NCI-H748 treated with DMSO at 0.1 percent for 48 hours (cell line): ENCODE measurements at places on chromosomes 6 and 20.

DNA sequence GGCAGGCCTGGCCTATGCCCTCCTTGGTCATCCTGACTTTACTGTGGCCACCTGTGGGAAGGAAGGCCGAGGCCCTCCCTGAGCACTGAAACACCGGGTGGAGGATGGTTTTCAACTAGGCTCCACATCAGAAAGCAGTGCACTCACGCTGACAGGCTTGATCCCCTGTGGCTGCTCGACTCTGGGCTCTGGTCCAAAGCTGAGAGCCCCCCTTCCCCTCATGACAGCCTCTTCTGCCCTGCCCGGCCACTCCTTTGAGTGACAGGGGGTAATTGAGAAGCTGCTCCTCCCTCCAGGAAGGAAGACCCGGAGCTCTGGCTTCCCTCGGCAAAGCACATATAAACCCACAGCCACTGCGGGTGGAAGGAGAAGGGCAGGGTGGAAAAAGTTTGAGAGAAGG lies 43.6 kb downstream of the MUC22 start:
- no peak for DNase-seq

GRCh38 chr6:51892750-51893149 lies 194.7 kb downstream of the PKHD1 start:
- DNase-seq, result no peak

- DNase-seq, result no peak
Measured at GRCh38 chr6:51617751-51618150, 469.7 kb downstream of the PKHD1 start.

GRCh38 chr20:54234991-54235390 lies 27.1 kb downstream of the PFDN4 start:
- DNase-seq, result no peak

DNA sequence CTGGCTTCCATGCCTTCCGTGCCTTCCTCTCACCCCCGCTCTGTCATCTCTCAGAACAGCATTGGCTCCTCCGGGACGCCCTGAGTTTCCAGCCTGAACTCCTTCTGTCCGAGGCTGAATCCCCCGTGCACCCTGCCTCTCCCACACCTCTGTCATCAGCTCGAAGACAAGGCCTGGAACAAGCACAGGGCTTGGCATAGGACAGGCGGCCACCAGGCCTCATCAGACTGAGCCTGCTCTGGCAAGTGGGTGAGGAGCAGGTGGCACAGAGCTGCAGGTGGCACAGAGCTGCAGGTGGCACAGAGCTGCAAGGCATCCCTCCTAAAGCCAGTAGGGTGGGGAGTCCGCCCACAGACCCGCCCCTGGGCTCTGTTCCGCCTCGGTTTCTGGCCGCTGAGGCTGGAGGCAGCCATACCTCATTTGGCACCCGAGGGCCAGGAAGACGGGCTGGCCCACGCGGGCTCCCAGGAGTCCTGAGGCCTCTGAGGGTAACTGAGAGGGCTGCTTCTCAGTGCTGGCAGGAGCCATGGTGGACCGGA lies 60.2 kb downstream of the EZR start:
- DNase-seq, result no peak

DNA sequence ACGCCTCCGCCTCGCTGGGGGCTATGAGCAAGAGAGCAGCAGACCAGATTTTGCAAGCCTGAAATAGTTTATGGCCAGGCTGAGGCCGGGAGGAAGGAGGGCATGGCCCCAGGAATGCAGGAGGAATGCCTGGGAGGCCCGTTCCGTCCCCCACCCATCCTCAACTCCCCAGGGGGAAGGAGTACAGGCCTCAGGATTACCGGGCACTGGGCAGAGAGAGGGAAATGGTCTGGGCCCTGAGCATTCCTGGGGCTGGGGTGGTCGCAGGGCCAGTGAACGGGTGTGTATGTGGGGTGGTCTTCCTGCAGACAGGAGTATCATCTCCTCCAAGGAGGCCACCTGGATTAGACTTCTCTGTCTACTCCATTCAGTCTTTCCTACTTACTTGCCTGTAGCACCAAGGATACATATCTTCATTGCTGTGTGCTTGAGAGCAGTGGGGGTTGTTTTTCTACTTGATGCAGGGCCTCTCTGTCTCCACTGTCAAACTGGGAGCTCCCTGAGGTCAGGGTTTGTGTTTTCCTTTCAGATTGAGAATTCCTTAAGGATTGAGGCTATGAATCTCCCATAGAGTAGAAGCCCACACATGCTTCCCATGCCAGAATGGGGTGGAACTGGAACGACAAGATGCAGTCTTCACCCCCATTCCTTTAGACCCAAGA lies 81.3 kb downstream of the VEGFA start:
- no peak for DNase-seq

DNA sequence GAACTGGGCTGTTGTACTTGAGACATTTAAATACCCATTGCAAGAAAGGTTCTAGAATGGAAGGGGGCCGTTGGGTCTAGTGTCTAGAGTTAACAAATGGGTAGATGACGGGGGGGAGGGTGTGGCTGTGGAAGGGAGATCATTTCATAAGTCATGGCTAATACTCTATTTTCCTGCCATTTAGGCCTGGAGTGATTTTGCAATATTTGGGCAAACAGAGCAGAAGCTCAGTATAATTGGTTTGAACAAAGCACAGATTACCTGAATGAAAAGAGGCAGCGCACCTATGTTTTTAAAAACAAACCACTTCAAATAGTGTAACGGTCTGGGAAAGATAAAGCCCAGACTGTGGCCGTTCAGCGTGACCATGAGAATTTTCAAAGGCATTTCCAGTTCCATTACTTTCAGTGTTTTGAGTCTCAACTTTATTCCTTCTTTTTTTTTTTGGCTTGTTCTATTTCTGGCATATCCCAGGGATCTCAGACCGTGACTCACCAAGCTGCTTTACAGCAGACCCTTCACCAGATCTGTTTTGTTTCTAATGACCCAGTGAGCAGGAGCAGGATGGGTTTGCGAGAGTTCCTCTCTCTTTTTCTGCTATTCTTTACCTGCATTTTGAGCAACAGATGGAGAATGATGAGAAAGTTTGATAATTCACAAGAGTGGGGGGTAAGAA lies 73.7 kb downstream of the LYRM2 start:
- peak; percentile 72 for DNase-seq

GRCh38 chr6:108166664-108167448 lies 1.0 kb downstream of the NR2E1 start:
- DNase-seq, result no peak

GRCh38 chr20:24108581-24108980 lies 120.0 kb upstream of the GGTLC1 start:
- DNase-seq, result no peak

GRCh38 chr6:88922775-88923548 lies 40.5 kb downstream of the RNGTT start:
- DNase-seq, result no peak

GRCh38 chr6:26377719-26378118 lies 5.2 kb upstream of the BTN2A2 start:
- DNase-seq, result no peak

DNA sequence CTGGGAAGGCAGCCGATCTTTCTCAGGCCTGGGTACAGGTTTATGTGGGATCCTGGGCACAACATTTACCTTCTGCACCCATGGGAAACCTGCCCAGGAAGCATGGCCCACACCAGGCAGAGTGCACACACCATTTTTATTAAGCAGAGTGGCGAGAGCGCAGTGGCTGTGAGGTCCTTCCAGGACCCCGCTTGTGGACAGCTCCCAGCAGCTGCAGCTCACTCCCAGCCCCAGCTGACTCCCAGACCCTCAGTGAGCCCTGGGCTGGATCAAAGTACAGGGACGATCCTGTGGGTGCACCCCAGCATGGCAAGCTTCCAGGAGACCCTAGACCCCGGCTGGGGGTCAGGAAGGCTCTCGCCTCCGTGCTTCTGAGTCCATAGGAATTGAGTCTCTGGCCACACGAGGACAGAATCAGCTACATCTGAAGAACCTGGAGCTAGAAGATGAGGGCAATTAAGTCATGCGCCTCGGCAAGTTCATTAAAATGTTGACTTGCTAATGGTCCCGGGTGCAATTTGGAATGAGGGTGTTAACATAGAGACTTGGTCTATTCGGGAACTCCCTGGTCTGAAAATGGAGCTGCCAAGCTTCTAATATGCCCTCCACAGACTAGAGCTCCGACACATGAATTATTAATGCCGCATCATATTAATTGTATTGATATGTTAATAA lies 65.4 kb upstream of the SLCO4A1 start:
- DNase-seq, result no peak

DNA sequence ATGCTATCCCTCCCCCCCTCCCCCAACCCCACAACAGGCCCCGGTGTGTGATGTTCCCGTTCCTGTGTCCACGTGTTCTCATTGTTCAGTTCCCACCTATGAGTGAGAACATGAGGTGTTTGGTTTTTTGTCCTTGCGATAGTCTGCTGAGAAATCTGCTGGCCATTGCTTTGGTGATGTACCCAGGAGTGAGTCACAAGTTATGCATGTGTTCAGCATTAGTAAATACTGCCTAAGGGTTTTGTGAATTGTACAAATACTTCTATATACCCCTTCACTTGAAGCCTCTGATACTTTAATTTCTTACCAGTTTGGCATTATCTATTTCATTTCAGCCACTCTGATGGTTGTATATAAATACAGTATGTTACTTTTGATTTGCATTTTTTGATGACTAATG lies 711.3 kb upstream of the GJE1 start:
- DNase-seq, result no peak

DNA sequence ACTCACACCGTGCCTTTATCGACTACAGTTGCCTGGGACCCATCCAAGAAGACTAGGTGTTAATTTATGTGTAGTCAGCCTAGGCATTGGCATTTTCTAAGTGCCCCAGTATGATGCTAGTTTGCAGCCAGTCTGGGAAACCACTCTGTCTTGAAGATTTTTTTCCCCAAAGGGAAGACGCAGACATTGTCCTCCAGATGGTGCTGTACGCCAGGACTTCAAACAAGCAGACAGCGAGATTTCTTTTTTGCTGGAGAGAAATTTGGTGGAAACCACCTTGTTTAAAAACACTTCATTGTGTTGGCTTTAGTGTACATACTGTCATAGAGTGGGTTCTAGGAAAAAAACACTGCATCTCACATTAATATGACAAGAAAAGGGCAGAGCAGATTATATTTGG lies 30.0 kb downstream of the ALDH5A1 start:
- peak; percentile 37 for DNase-seq

- DNase-seq, result no peak
Measured at GRCh38 chr20:48532028-48532427, 295.8 kb downstream of the PREX1 start.

DNA sequence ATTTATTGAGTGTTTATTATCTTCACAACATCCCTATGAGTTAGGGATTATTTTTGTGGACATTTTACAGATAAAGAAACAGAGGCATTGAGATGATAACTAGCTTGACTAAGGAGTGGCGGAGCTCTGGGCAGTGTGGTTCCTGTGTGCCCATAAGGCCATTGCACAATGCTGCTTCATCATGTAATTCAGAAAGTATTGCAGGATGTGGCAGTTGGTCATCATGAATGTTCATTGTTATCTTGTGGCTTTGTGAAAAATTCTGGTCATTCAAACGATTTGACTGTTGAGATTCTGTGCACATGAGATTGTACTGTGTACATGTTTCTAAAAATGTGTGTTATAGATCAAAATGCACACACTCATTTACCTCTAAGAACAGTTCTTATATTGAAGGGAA lies 150.8 kb downstream of the ESR1 start:
- DNase-seq, result no peak

DNA sequence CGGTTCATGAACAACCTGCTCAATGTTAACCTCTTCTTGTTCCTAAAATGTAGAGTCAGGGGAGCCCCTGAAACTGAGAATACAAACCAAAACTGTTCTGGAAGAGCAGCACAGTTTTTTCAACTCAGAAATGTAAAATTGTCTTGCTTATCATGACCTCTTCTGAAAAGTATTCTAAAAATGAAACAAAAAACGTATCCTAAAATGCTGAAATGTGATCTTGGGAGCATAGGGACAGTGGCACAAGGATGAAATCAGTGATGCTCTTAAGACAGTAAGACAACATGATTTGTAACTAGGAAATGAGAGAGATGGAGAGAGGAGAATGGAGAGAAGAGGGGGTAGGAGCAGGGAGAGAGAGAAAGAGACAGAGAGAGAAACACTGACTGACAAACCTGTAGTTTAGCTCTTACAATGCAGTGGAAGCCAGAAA lies 27.5 kb downstream of the NCOA7 start:
- no peak for DNase-seq

GRCh38 chr6:134389658-134390057 lies 71.7 kb upstream of the SGK1 start:
- no peak for DNase-seq

GRCh38 chr6:113600551-113601339 lies 256.4 kb upstream of the MARCKS start:
- no peak for DNase-seq

GRCh38 chr6:138115877-138116660 lies 8.8 kb upstream of the PERP start:
- peak; percentile 67 for DNase-seq

- DNase-seq, result peak; percentile 94
Measured at GRCh38 chr6:32190054-32190851, at the start of gene PBX2. TSS of gene PBX2 (minus strand) at chr6:32190202. CDS start at chr6:32189915, 287 bp downstream.

- DNase-seq, result no peak
Measured at GRCh38 chr6:137013031-137013430, 31.7 kb downstream of the IL20RA start.

GRCh38 chr20:38660429-38660828 lies 58.8 kb downstream of the ARHGAP40 start:
- no peak for DNase-seq

- no peak for DNase-seq
Measured at GRCh38 chr6:7512320-7512719, 29.2 kb upstream of the DSP start.

GRCh38 chr6:36912030-36912454 lies 26.3 kb downstream of the C6orf89 start:
- DNase-seq, result no peak

- DNase-seq, result no peak
Measured at GRCh38 chr20:19986419-19986818, 30.7 kb upstream of the NAA20 start.
